ENCODE measurements at places on chromosomes 4 and X. TPM values are rescaled to one million over a fixed set of nuclear protein-coding genes. Genes with fewer than 3 reads are reported as not detected.

GRCh38 chr4:122663814-122664610 is 43.1 kb upstream of the IL21 start:
- no peak overlapping the region for H3K4me3 ChIP-seq
- H3K4me1 ChIP-seq = no peaks in the 10 kb centered on the region
- H3K27ac ChIP-seq = no peak overlapping the region
- no peak for DNase-seq

GRCh38 chr4:182189103-182189878 is 53.9 kb upstream of the TENM3 start:
- H3K4me3 ChIP-seq = no peak overlapping the region
- DNase-seq = no peak
- H3K36me3 ChIP-seq = no peaks in the 10 kb centered on the region
- no peaks in the 10 kb centered on the region for H3K27me3 ChIP-seq
- H3K4me1 ChIP-seq = no peaks in the 10 kb centered on the region
- H3K27ac ChIP-seq = no peak overlapping the region

GRCh38 chr4:163256680-163257343 is 75.6 kb downstream of the NPY1R start:
- H3K36me3 ChIP-seq = no peaks in the 10 kb centered on the region
- no peak overlapping the region for H3K27ac ChIP-seq
- no peaks in the 10 kb centered on the region for H3K4me1 ChIP-seq

DNA sequence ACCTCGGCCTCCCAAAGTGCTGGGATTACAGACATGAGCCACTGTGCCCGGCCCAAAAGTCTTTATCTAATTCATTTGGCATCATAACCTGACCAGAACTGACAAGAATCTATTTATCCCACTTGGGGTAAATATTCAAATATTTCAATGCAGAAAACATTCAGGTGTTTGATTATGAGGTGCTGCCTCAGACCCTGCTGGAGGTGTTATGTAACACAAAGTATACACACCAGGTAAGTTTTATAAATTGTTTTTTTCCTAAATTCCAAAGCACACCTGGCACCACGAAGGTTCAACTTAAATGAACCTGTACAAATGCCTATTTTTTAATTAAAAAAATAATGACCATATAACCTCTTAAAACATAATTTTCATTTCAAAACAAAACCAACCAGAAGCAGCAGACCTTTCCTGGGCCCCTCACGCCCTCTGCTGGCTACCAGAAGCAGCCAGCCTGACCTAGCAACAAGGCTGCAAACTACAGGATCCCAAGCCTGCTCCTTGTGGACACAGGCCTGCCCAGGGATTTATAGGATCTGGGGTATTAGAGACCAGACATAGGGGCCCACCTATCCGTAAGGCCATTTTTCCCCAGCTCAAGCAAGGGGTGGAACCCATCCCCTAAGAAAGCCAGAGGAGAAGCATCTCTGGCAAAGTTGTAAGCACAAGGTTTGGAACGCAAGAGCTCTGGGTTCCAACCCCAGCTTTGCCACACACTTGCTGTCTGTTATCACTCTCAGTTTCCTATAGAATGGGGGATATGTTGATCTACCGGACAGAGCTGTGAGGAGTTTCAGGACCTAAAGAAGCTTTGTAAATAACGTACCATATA is 11.7 kb downstream of the OTUD5 start:
- peak; percentile 54 for DNase-seq

DNA sequence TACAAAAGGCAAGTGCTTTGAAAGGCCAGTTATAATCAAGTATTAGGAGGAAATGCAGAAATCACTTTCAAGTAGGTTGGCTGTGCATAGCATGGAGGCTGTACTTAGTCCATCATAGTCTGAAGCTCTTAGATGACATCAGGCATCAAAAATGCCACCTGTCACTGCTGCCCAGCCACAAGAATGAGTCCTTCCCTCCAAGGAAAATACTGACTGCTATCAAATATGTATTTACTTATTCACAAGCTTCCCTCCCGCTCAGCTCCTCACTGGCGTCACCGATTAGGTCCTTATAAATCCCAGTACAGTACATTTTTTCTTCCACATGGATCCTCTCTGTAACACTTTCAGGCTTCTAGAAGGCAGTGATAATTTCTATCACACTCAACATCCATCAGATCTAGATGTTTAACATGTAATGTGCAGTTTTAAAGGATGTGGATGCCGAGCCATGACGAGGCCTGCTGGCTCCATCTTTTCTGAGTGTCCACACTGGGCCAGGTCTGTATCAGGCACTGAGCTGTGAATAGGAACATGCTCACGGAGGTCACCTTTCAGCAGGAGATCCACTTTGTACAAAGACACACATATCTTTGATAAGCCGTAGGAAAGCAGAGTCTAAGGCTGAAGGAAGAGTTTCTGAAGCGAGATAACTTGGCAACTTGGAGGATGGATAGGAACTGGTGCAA is 121.9 kb downstream of the PALLD start:
- peaks cover 3% of the 10 kb centered on the region for H3K27me3 ChIP-seq
- DNase-seq = no peak
- no peaks in the 10 kb centered on the region for H3K36me3 ChIP-seq
- no peak overlapping the region for H3K27ac ChIP-seq

DNA sequence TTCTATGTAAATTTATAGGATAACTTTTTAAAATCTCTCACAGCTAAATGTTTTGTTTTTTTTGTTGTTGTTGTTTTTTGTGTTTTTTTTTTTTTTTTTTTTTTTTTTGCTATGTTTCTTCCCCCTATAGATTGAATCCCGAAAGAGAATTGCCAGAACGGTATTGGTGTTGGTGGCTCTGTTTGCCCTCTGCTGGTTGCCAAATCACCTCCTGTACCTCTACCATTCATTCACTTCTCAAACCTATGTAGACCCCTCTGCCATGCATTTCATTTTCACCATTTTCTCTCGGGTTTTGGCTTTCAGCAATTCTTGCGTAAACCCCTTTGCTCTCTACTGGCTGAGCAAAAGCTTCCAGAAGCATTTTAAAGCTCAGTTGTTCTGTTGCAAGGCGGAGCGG is 4.1 kb downstream of the BRS3 start:
- no peak for DNase-seq
- no peaks in the 10 kb centered on the region for H3K4me1 ChIP-seq
- H3K4me3 ChIP-seq = no peak overlapping the region
- H3K27me3 ChIP-seq = peaks cover 3% of the 10 kb centered on the region
- H3K27ac ChIP-seq = no peak overlapping the region

DNA sequence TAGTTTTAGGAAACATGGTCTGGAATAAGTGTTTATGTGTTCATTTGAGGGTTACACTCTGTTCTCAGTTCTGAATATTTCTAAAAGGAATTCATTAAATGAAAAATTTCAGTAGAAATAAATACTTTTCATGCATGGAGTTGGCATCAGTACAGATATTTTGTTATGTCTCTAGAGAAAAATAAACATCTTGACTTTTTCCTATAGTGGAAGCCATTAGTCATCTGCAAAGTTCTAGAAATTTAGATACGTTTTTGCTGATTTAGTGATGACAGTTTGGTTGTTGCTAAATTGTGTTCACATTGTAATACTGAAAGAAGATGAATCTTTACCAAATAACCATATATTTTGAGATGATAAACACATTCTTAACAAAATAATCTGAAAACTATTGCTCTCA is 268.2 kb upstream of the TEX13A start:
- H3K27me3 ChIP-seq = no peaks in the 10 kb centered on the region
- no peaks in the 10 kb centered on the region for H3K36me3 ChIP-seq
- H3K4me3 ChIP-seq = no peak overlapping the region
- no peak overlapping the region for H3K27ac ChIP-seq
- no peaks in the 10 kb centered on the region for H3K4me1 ChIP-seq
- DNase-seq = no peak

- no peaks in the 10 kb centered on the region for H3K4me1 ChIP-seq
- no peaks in the 10 kb centered on the region for H3K27me3 ChIP-seq
- no peak overlapping the region for H3K27ac ChIP-seq
- H3K4me3 ChIP-seq = no peak overlapping the region
These were observed 324.4 kb downstream of the UNC5C start for GRCh38 chr4:95224402-95224801.

GRCh38 chr4:15488136-15488535 is 18.5 kb downstream of the CC2D2A start:
- no peaks in the 10 kb centered on the region for H3K4me1 ChIP-seq
- H3K36me3 ChIP-seq = no peaks in the 10 kb centered on the region
- DNase-seq = no peak
- no peak overlapping the region for H3K4me3 ChIP-seq

Gene GRIA2
- not detected for total RNA-seq

DNA sequence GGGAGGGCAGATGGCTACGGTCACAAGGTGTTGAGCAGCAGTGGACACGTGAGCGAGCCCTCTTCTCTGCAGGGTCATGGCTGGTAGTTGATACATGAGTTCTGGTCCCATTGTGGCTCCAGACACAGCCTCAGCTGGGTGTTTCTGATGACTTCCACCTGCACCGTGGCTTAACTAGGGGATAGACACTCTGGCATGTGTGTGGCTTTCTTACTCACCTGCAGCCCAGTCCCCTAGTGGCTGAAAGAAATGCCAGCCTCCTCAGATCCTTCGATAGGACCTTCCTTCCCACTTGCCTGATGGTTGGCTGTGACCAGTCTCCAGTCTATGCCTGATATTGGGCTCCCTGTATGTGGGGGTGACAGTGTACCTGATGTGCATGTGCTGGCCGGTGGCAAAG is 5.0 kb downstream of the GPR78 start:
- no peak for DNase-seq
- H3K4me3 ChIP-seq = no peak overlapping the region
- no peak overlapping the region for H3K27ac ChIP-seq
- H3K36me3 ChIP-seq = no peaks in the 10 kb centered on the region
- no peaks in the 10 kb centered on the region for H3K4me1 ChIP-seq

GRCh38 chrX:133746593-133746992 is 238.8 kb downstream of the GPC3 start:
- H3K27me3 ChIP-seq = no peaks in the 10 kb centered on the region
- H3K4me3 ChIP-seq = no peak overlapping the region
- H3K27ac ChIP-seq = no peak overlapping the region
- no peaks in the 10 kb centered on the region for H3K36me3 ChIP-seq

All from lower lobe of right lung (tissue), 2 donors.